ENCODE measurements at places on chromosomes 2 and 18.

DNA sequence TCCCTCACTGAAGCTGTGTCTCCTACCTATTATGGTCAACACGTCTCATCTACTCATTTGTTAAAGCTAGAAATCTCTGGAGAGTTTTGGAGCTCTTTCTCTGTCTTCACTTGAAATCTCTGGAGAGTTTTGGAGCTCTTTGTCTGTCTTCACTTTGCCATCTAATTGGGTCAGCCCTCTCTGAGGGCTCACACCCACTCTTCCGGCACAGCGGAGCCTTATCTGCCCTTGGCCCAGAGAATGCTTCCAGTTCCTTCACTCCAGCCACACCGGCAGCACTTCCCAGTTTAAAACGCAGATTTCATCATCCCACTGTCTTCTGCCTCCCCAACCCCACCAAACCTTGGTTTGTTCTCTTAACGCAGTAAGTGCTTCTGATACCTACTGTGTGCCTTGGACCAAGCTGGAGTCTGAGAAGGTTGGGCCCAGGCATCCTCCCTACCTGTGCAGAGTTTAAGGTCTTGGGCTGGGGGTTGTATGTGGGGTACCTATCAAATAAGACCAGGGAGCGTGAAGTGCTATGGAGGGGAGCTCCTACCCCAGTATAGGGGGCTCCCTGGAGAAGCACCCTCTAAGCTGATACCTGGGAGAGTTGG lies 5.0 kb downstream of the HPCAL1 start:
- no peak for DNase-seq

- no peak for DNase-seq
Measured at GRCh38 chr2:71499691-71500090, 46.3 kb downstream of the DYSF start.

GRCh38 chr2:239913636-239914417 lies 111.3 kb downstream of the NDUFA10 start:
- no peak for DNase-seq

- no peak for DNase-seq
Measured at GRCh38 chr2:60977562-60977895, 40.0 kb upstream of the PEX13 start.

DNA sequence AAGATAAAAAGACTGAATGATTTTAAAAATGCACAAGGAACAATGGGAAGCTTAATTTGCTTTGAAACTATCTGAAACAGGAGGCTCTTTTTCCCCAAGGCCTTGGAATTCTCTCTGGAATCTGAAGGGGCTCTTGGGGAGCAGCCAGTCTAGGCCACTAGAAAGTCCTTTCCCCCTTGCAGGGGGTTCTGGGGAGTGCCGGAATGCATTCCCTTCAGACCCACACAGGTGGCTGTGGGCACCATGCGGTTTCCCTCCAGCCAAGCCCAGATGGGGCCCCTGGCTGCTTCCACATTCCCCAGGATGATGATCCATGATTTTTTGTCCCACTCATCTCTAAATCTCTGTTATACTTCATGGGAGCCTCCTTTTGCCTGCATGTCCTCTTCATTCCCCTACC lies 10.7 kb downstream of the GPR45 start:
- DNase-seq: no peak

GRCh38 chr18:22676423-22676822 lies 256.7 kb upstream of the RBBP8 start:
- DNase-seq: no peak

DNA sequence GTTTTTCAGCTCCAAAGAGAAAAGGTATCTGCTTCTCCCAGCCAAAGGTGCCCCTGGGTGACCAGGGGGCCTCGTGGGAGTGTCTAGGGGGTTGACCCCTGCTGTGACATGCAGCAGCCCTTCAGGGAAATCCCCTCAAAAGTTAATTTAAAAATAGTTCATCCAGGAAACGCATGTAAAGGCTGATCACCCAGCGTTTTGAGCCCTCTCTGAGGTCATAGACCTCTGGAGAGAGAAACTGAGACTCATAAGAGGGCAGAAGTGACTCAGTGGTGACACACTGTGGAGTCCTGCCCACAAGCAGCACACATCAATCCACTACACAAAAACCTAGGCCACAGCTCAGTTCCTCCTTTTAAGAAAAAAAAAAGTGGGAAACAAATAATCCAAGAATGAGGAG lies 11.9 kb downstream of the GAL3ST2 start:
- DNase-seq: no peak

- DNase-seq: no peak
Measured at GRCh38 chr2:107595285-107595684, 231.4 kb upstream of the RGPD4 start.

- DNase-seq: no peak
Measured at GRCh38 chr2:45003579-45004551, 5.4 kb downstream of the SIX2 start.

GRCh38 chr2:236597629-236598028 lies 28.0 kb downstream of the ACKR3 start:
- DNase-seq: no peak

DNA sequence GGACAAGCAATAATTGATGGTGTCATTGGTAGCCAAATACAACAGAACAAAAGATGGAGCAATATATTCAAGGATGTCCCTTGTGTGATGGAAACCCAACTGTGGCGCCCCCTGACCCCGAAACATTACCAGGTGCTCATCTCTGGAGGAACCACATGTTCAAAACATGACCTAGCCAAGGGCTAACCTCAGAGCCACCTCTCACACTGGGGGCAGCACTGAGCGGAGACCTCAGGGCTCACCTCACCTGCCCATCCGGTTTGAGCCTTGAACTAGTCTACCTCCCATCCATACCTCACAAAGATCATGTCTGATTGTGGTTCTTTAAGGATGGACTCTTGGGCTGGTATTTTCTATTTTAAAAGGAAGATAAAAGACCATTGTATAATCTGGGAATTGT lies 314.4 kb upstream of the CDH7 start:
- no peak for DNase-seq

GRCh38 chr2:24824071-24824588 lies 30.9 kb downstream of the CENPO start:
- no peak for DNase-seq

DNA sequence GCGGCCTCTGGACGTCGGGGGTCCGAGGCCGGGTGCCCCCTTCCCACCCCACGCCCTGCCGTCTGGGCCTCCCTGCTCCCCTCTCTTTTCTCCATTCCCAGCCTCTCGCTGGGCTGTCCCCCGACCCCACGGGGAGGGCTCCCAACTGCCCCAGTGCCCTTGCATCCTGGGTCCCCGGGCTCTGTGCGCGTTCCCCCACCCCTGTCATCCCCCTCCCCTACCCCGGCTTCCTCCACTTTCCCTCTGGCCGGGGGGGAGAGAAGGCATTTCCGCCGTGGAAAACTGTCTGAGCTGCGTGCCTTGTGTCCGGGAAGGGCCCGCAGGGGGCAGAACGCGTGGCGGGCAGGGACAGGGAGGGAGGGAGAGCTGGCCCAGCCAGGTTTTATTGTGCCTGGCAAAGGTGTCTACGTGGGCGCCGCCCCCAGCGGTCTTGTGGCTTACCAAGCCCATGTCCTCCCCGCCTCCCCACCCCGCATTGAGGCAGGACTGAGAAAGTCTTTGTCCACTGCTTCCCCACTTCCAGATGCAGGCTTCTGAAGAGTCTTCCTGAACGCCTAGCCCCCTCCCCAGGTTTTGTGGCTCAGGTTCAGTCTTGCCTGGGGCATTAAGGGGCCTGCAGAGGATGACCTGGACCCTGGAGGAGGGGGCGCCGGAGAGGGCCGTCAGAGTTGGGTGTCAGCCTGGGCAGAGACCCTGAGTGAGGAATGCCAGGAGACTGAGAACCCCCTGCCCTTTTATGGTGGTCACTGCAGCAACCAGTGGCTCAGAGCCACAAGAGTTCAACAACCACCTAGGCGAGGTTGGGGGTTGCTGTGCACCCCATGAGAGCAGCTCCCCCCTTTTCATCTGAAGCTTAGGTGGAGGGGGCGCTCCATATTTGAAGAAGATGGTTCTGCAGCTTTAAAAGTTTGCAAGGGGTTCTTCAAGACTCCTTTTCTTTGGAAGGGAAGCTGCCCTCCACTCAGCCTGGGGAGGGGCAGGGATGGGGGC lies 1.3 kb downstream of the ITM2C start:
- DNase-seq: no peak

GRCh38 chr2:239257511-239257937 lies 143.3 kb downstream of the HDAC4 start:
- no peak for DNase-seq

DNA sequence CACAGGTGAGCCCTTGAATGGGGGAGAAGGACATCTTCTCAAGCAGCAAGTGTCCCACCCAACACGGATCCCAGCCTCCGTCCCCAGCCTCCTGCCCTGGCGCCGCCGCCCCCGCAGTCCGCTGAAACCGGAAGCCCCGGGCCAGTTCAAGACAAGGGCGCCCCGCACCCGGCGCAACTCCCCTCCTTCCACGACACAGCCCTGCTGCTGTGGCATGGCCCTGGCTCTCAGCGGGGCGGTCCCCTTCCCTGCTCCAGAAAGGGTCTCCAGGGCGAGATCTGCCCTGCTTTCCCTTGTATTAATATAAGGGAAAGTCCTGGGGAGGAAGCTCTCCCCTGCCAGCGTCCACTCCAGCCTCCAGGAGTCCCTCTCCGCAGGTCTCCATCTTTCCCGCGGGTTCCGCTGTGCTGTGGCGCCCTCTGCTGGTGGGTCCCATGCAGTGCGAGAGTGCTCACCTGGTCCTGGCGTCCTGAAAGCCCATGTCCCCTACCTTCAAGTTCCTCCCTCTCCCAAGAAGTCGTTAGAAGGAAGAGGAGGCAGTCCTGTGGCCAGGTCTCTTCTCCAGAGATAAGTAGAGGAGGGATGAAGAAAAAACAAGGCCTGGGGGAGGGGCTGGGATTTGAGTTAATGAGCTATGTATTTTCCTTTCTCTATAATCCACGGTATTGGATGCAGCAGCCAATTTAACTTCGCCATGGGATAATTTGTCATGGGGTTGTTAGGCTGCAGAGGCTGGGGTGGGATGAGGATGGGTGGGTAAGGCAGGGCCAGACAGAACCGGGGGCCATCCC lies 176.0 kb downstream of the SMAD2 start:
- DNase-seq: no peak

DNA sequence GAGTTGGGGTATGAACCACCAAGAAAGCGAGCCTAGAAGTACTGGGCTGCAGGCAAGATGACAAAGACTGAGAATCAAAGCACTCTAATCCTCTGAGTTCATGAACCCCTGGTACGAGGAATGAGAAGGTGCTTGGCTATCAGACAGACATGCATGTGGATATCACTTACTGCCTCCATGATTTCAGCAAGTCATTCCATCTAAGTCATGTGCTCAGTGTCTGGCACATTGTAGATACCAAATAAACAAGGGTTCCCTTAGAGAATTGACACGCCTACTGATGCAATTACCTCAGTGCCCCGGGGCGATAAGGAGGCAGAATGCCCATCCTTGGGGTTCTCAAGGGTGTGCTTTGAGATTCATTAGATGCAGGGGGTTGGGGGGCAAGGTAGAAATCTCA lies 125.6 kb upstream of the PKDCC start:
- DNase-seq: no peak

Measured in glomerular endothelial cell (primary cell).